ENCODE measurements at places on chromosomes 2 and 18.

DNA sequence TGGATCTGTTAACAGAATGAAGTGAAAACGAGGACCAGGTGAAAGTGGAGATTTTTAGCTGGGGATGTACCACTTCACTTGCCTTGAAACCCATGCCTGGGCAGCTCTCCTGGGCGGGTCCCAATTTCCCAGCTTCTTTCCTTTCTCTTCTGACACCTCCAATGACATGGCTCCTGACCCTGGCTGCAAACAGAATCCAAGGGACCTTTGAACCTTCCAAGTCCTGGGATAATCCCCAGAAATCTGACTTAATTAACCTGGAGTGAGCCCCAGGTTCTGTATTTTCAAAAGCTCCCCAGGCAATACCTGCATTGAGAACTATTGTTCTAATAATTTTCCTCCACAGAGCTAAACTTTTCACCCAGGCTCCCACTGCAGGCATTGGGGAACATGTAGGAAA, 495.9 kb downstream of the CNTNAP5 start:
- DNase-seq = no peak

- DNase-seq = no peak
These were observed 58.7 kb upstream of the STAM2 start for GRCh38 chr2:152234277-152234676.

- DNase-seq = no peak
These were observed 74.7 kb downstream of the KIAA2012 start for GRCh38 chr2:202147775-202148174.

DNA sequence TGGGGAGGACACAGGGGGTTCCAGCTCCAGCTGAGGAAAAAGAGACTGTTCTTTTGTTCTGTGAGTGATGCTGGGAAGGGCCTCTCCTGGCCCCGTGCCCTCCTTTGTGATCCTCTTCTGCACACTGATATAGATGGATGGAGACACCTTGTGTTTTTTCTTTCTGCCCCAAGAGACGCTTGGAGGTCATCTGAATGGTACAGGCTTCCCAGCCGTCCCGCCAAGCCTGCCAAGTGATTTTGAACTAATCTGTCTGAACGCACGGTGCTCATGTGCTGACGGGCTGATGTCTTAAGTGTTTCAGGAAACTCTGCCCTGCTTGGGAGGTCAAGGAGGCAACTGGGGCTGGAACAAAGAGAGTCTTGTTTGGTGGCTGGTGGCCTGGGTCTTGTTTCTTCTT, 57.5 kb downstream of the KIF5C start:
- no peak for DNase-seq

DNA sequence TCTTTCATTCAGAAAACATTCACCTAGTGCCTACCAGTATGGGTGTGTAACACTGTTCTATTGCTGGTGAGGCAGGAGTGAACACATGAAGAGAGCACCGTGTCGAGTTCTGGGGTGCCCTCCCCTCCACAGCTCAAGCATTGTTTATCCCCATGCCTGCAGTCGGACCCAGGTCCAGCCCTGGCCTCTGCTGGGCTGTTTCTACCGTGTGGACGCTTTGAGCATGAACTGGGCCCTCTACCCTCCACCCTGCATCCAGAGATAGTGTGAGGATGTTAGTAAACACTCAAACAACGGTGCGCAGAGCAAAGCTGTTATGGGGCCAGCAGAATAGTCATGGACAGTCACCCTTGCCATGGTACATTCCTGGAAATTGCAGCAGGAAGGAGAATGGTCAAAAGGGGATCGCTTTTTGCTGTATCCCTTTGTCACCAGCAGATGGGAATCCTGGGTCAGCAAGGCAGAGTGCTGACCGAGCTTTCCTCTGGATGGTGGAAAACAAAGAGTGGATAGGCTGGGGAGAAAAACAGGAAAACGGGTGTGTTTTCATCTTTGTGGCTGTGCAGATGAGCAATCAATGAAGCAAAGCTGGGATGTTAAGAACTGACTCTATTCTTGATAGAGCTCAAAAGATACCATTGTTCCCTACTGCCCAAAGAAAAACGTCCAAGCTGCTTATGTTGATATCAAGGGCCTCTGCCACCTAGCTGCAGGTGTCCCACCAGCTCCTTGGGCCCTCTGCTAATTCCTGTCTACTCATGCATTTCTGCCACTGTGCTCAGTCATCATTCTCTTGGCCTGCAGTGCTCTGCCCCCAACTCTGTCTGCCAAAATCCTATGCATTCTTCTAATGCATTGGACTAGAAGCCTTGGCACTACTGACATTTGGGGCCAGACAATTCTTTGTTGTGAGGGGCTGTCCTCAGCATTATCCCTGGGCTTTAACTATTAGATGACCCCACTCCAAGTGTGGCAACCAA, 38.7 kb downstream of the REEP1 start:
- DNase-seq = no peak

DNA sequence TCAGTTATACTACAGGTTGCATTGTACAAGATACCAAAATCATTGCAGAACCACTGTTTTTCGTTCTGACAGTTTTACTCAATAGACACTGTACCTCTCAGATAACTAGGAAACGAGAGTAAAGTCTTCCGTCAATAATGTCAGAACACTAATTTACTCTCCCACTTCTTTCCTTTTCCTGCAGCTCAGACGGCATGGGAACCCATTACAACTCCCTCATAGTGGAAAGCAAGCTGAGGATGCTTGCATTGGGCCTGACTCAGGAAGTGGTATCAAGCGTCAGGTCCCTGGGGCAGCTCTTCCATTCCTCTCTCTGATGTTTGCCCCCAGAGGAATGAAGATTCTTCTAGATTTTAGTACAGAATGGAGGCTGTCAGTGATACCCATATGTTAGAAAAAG, 23.9 kb upstream of the FHL2 start:
- DNase-seq = no peak

DNA sequence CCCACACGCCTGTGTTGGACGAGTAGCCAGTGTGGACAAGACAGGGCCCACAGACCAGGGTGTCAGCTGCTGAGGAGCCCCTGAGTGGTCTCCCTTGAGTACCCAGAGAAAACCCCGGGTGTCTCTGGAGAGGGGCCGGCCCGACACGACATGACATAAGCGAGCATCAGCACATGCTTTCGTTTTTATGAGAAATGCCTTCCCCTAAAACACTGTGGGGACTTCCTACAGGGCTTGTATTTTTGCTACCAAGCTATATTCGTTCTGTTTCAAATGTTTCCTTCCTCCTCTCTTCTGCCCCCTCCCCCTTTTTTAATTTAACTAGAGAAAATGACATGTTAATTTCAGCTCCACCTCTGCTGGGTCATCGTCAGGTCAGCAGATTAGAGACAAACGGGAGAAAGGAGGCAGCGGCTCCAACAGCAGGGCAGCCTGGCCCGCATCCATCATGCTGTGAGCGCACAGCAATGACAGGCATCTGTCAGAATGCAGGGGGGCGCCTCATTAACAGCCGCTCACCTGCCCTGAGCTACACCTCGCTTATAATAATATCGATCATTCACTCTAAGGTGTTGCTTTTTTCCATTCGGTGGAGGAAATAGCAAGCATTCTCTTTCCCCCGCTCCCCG, 286.2 kb downstream of the ZNF516 start:
- no peak for DNase-seq

DNA sequence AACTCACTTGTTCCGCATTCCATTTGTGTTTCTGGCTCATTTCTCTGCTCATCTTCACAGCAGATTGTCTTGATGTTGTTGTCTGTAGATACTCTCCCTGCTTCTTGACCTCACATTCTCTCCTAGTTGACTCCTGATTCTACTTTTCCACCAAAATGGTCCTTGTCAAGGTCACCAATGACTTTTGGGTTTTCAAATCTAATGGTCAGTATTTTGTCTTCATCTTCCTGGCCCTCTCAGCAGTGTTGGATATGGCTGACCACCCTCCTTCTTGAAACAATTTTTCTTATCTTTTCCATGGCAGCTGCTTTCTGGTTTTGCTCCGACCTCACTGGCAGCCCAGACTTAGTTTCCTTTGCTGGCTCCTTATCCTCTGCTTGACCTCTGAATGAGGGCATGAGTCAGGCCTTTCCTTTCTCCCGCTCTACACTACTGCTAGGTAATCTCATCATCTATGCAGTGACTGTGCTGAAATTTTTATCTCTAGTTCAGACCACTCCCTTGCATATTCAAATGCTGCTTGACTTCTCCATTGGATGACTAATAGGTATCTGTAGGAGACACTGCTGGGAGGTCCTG, 386.6 kb upstream of the SPRED2 start:
- no peak for DNase-seq

- no peak for DNase-seq
These were observed 81.8 kb downstream of the HDAC4 start for GRCh38 chr2:239318790-239319661.

GRCh38 chr2:8892111-8892510, 54.7 kb upstream of the KIDINS220 start:
- DNase-seq = no peak

GRCh38 chr2:241598487-241598886, 38.5 kb downstream of the THAP4 start:
- no peak for DNase-seq

DNA sequence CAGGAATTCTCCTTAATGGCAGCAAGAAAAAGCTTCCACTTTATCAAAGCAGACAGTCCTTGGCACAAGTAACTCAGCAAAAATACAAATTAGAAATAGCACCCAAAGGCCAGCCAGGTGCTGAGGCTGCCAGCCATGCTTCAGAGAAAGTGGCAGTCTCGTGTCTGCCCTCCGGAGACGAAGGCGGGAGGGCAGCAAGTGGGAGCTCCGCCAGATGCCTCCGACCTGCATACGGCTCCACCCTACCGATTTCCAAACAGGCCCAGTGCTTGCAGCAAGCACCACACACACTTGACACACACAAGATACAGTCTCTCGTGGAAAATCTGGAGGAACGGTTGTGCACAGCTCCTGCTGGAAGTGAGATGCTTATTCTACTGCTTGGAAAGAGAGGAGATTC, 134.9 kb upstream of the REV1 start:
- DNase-seq = no peak

- no peak for DNase-seq
These were observed 159.7 kb upstream of the CDH20 start for GRCh38 chr18:61173554-61173953.

- DNase-seq = no peak
These were observed 198.2 kb downstream of the AGAP1 start for GRCh38 chr2:235692076-235692475.

- DNase-seq = no peak
These were observed 130.6 kb downstream of the COL6A3 start for GRCh38 chr2:237283131-237283928.

DNA sequence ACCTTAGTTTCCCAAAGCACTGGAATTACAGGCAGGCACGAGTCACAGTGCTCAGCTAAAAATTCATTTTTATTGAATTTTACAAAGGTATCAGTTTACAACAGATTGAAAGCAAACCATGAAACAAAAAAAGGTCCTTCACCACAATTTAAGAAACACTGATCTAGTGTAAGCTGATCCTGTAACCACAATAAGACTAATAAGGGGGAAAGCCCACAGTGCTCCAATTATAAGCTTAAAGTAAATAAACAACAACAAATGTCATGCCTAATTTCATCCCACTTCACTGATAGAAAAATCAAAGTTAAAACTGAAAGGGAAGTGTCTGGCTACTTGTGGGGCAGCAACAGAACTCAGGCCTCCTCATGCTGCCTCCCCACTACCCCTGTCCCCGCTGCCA, 49.2 kb downstream of the ICA1L start:
- no peak for DNase-seq

DNA sequence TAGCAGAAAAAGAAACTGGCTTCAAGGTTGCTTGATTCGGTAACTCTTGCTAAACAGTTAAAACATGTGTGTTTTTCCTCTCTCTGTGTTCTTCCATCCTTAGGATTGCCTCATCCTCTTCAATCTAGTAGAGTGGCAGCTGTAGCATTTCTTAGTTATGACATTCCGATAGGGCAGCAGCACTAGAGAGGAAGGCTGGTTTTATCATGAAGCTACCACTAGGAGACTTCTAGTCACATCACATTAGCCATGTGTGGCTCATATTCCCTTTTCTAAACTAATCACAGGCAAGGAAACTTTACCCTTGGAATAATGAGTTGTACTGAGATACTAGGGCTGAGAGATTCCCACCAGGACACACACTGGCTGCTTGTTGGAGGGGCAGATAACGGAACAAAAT, 187.6 kb downstream of the DOK6 start:
- peak; percentile 3 for DNase-seq

DNA sequence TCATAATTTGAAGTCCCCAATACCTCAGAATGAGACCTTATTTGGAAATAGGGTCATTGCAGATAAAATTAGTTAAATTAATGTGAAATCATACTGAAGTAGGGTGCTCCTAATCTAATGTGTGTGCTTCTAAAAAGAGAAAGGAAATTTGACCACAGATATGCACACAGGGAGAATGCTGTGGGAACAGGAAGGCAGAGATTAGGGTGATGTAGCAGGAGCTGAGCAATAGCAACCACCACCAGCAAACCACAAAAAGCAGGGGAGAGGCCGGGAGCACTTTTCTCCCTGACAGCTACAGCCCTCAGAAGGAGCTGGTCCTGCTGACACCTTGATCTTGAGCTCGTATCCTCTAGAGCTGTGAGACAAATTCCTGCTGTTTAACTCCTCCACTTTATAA, 24.6 kb upstream of the SCG2 start:
- no peak for DNase-seq

DNA sequence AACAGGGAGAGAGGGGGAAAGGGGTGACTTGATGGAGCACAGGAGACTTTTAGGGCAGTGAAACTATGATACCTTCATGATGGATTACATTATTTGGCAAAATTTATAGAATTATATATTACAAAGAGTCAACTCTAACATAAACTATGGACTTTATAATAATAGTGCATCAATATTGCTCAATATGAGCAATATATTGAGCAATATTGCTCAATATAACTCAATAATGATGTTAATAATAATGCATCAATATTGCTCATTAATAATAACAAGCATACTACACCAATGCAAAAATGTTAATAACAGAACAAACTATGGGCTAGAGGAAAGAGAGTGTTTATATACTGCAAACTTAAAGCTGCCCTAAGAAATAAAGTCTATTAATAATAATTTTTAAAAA, 3.1 kb upstream of the UNC80 start:
- DNase-seq = no peak

DNA sequence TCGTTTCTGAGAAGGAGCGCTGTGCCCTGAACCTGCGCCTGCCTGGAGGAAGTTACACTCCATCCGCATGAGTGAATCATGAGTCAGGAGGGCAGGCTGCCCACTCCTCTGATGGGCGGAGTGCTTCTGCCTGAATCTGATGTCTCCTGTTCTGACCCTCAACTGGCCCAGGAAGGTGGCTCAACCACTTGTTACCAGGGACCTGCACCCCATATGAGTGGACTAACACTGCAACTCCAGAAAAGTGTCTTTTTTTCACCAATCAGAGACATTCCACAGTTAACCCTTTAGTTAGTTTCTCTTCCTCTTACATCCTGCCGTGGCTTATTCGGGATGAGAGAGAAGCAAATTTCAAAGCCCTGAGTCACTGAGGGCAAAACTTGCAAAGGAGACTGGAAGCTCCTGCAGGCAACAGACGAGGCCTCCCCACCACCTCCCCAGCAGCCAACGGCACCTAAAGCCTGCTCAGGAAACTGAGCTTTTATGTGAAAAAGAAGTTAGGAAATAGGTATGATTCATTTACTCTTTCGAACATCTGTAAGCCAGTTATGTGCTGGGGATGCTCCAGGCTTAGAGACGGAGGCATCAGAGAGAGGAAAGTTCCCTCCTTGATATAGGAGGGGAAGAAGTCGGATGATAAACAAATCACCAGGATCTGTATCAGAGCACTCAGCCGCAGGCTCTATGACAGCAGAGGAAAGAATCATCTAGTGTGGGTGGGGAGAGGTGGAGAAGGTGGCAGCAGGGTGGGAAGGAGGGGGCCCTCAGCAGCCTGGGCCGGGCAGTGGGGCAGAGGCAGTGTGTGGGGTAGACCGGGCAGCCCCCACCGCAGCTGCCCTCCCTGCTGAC, 30.9 kb downstream of the MBP start:
- no peak for DNase-seq
